Ovary (tissue), 10 donors: ENCODE measurements at places on chromosomes 7 and 10. TPM values are rescaled to one million over a fixed set of nuclear protein-coding genes. Genes with fewer than 3 reads are reported as not detected.

DNA sequence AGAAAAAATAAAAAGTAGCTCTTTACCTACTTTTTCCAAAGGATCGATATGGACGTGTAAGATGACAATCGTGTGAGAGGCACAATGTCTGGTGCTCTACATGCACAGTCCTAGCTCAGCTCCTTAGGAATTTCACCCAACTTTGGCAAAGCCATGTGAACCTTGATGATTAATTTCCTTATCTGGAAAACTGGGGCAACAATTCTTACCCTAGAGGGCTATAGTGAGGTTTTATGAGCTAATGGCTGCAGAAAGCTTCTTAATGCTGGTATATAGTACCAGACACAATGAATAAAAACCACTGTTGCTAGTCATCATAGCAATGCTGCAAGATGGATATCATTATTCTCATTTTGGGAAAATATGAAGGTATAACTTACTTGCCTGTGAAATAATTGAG is 202.7 kb downstream of the PARD3 start:
- H3K36me3 ChIP-seq = no peaks in the 10 kb centered on the region
- peaks cover 1% of the 10 kb centered on the region for H3K4me1 ChIP-seq
- no peak overlapping the region for H3K27ac ChIP-seq
- H3K4me3 ChIP-seq = no peak overlapping the region

GRCh38 chr7:145735061-145735460 is 381.5 kb upstream of the CNTNAP2 start:
- no peaks in the 10 kb centered on the region for H3K4me1 ChIP-seq
- no peaks in the 10 kb centered on the region for H3K27me3 ChIP-seq
- no peak overlapping the region for H3K27ac ChIP-seq
- no peak overlapping the region for H3K4me3 ChIP-seq

Gene ZNF786
- total RNA-seq = 6.0 TPM

Gene DOCK4
- total RNA-seq = 39.7 TPM

GRCh38 chr10:111990734-111991133 is 192.8 kb downstream of the GPAM start:
- DNase-seq = no peak
- H3K4me1 ChIP-seq = no peaks in the 10 kb centered on the region
- no peaks in the 10 kb centered on the region for H3K36me3 ChIP-seq
- no peaks in the 10 kb centered on the region for H3K27me3 ChIP-seq
- no peak overlapping the region for H3K27ac ChIP-seq

DNA sequence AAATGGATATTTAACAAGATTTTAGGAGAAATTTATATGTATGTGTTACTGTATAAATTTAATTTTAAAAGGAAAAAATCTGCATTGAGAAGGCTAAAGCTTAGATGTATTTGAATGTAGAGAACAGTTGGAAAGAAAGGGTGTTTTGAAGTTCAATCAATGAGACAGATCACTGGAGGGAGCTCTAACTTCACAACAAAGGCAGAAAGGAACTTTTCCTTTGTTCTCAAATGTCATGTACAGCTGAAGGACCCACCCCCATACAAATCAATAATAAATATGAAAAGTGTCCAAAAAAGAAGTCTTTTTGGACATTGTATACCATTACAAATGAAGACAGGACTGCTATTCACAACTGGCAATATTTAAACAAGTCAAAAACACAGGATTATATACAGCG is 403.4 kb downstream of the DNAJB9 start:
- DNase-seq = no peak
- H3K36me3 ChIP-seq = no peaks in the 10 kb centered on the region
- H3K4me3 ChIP-seq = no peak overlapping the region
- H3K27me3 ChIP-seq = no peaks in the 10 kb centered on the region
- no peaks in the 10 kb centered on the region for H3K4me1 ChIP-seq

Gene OR2A1
- total RNA-seq = 0.94 TPM

DNA sequence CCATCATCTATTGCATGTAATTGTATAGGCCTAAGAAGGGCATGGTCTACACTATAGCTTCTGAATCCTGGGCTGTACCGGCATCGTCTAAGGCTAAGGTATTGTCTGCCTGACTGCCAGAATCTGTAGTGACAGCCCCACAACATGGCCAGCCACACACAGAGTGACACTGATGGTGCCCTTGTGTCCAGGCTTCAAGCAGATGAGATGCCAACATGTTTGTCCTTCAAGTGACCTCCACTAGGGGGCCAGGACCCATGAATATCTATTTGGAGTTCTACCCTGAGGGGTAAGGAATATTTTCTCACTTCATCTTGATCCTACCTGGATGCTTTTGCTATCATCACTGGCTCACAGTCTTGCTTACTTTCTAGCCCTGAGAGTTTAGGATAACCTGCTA is 1.5 kb downstream of the CYP3A7 start:
- H3K4me1 ChIP-seq = no peaks in the 10 kb centered on the region
- DNase-seq = no peak
- H3K4me3 ChIP-seq = no peak overlapping the region
- H3K27me3 ChIP-seq = no peaks in the 10 kb centered on the region
- no peaks in the 10 kb centered on the region for H3K36me3 ChIP-seq
- H3K27ac ChIP-seq = no peak overlapping the region

DNA sequence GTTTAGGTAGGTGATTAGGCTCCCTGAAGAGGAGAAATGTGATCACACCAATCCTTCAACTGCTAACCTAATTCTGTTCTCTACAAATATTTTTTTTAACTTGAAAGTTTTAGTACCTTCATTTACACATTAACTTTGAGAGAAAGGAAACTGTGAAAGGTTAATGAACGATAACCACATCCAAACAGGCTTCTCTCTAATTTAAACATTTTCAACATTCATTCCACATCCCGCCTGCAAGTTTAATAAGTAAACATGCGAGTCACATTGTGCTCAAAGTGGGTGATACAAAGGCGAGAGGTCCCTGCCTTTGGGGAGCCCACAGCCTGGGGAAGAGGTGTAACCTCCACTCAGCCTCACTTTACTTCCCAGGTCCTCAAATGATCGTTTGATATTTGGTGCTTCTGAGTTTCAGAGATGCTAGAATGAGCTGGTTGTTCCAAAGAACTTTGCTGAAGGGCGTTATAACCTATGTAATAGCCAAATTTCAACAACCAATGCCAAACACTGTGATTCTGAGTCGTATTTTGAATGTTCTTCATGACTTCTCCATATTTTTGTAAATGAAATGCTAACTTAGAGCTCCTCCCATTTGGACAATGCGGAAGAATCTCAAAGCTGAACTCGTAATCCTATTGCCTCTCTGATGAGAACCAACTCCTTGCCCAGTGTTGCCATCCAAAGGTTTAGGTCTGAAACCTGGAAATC is 47.5 kb downstream of the DENND2A start:
- no peaks in the 10 kb centered on the region for H3K36me3 ChIP-seq
- H3K4me3 ChIP-seq = no peak overlapping the region
- DNase-seq = no peak
- no peak overlapping the region for H3K27ac ChIP-seq
- H3K4me1 ChIP-seq = peaks cover 14% of the 10 kb centered on the region
- no peaks in the 10 kb centered on the region for H3K27me3 ChIP-seq

DNA sequence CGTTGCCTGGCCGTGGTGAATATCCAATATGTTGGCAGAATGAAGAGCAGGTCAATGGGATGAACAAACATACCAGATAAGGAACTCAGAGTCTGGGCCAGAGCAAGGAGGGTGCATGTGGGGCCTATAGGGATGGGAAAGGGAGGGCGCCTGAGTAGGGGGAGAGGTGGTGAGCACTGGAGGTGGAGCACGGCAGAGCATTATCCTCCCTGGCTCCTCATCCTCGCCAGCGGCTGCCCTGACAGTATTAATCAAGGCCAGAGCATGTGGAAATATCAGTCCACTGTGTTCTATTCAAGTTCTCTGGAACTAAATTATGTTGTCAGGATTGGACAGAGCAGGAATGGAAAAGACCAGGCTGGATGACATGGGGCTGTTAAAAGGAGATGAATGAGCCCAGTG is 254.8 kb upstream of the ZMIZ1 start:
- no peak overlapping the region for H3K27ac ChIP-seq
- no peak overlapping the region for H3K4me3 ChIP-seq
- peaks cover 4% of the 10 kb centered on the region for H3K4me1 ChIP-seq
- DNase-seq = no peak
- no peaks in the 10 kb centered on the region for H3K36me3 ChIP-seq
- no peaks in the 10 kb centered on the region for H3K27me3 ChIP-seq

GRCh38 chr10:34751272-34751671 is 63.8 kb downstream of the PARD3 start:
- no peaks in the 10 kb centered on the region for H3K27me3 ChIP-seq
- H3K36me3 ChIP-seq = no peaks in the 10 kb centered on the region
- H3K4me1 ChIP-seq = peaks cover 16% of the 10 kb centered on the region
- DNase-seq = no peak
- H3K27ac ChIP-seq = no peak overlapping the region

DNA sequence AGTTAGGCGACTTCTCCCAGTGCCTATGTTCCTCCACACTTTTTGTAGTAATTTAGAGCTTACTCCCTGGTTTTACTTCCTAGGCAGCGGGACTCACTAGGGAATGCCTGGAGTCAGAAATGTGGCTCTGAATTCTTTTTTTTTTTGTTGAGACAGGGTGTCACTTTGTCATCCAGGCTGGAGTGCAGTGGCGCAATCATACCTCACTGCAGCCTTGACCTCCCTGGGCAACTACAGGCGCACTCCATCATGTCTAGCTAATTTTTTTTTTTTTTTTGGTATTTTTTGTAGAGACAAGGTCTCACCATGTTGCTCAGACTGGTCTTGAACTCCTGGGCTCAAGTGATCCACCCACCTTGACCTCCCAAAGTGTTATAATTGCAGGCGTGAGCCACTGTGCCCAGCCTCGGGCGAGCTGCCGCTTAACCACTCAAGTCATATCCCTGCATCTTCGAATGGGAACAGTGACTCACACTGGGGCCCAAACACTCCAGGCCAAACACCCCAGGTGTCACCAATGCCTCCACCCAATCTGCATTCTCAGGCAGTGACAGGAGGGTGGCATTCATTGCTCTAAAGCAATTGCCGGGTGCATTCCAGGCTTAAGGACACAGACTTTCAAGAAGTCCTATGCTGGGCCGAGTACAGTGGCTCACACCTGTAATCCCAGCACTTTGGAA is 19.6 kb downstream of the RGS10 start:
- H3K27me3 ChIP-seq = no peaks in the 10 kb centered on the region
- no peaks in the 10 kb centered on the region for H3K36me3 ChIP-seq
- H3K4me3 ChIP-seq = no peak overlapping the region
- peaks cover 2% of the 10 kb centered on the region for H3K4me1 ChIP-seq
- no peak for DNase-seq

Gene FBXL13
- total RNA-seq = 8.7 TPM
